ENCODE measurements at places on chromosomes 5 and 9.

- ATAC-seq: no peak
Measured at GRCh38 chr9:134030821-134031470, 5.7 kb downstream of the BRD3OS start.

GRCh38 chr9:128169925-128170324, 9.9 kb downstream of the BBLN start:
- no peak for ATAC-seq

- no peak for ATAC-seq
Measured at GRCh38 chr9:129586685-129587084, 34.2 kb downstream of the C9orf50 start.

DNA sequence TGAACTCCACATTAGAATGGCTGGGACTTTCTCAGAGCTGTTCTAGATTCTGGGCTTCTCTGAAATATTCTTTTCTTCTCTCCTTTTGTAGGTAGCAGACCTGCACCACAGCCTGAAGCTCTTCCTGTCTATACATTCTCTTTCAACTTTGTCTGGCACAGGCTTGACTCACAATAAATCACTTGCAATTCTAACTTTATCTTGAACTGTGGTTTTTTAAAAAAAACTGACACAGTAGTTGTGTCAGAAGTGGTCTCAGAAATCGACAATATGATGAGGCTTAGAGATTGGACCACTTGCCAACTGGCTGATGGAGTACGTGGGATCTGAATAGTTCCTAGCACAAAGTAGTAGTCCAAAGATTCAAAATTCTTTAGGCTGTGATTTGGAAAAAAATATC, 24.1 kb upstream of the CDH9 start:
- no peak for ATAC-seq

- ATAC-seq: no peak
Measured at GRCh38 chr9:111644195-111644772, 13.2 kb downstream of the DNAJC25 start.

- no peak for ATAC-seq
Measured at GRCh38 chr9:18138656-18139055, 335.3 kb upstream of the ADAMTSL1 start.

- ATAC-seq: no peak
Measured at GRCh38 chr9:129785866-129786265, 17.1 kb upstream of the TOR1B start.

- no peak for ATAC-seq
Measured at GRCh38 chr9:18739641-18740318, 265.8 kb downstream of the ADAMTSL1 start.

- no peak for ATAC-seq
Measured at GRCh38 chr9:98342098-98342819, 86.8 kb upstream of the TBC1D2 start.

GRCh38 chr5:14245132-14245925, 102.2 kb downstream of the TRIO start:
- no peak for ATAC-seq

Data from gastroesophageal sphincter (tissue), 4 donors.